ENCODE measurements at places on chromosomes 11 and 22.

DNA sequence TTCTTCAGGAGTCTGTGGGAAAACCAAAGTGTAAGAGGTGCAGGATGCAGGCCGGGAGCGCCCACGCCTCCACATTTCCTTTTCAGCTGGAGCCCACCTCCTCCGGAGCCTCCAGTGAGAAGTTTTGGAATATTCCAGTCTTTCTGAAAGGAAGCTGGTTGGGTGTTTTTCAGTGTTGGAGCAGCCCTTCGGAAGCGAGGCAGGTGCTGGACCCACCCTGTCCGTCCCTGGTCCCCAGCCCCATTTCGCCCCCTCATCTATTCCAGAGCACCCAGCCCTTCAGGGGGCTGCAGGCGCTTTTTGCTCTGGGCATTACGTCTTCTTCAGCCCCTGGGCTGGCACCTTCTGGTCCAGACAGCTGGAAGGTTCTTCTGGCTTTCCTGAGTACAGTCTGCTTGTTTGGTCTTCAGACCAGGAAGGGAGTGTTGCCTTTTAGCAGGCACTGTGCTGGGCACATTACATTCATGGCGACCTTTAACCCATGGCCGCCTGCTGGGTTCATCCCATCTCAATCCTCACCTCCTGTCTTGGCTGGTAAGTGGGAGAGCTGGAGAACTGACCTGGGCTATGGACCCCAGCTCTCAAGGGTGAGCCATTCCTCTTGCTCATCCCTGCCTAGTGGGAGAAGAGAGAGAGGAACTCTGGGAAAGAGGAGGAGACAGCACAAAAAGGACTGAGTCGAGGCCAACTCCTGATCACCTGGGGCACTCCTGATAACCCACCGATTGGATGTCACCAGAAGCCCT is 710 bp upstream of the THY1 start:
- H3K4me1 ChIP-seq = peaks cover 9% of the 10 kb centered on the region
- peak overlapping the region; percentile 35 for H3K4me3 ChIP-seq
- H3K27ac ChIP-seq = no peak overlapping the region
- no peaks in the 10 kb centered on the region for H3K36me3 ChIP-seq
- peaks cover 67% of the 10 kb centered on the region for H3K27me3 ChIP-seq

GRCh38 chr11:134524201-134524600 is 112.2 kb upstream of the B3GAT1 start:
- peaks cover 3% of the 10 kb centered on the region for H3K36me3 ChIP-seq
- no peak overlapping the region for H3K27ac ChIP-seq
- no peak overlapping the region for H3K4me3 ChIP-seq

DNA sequence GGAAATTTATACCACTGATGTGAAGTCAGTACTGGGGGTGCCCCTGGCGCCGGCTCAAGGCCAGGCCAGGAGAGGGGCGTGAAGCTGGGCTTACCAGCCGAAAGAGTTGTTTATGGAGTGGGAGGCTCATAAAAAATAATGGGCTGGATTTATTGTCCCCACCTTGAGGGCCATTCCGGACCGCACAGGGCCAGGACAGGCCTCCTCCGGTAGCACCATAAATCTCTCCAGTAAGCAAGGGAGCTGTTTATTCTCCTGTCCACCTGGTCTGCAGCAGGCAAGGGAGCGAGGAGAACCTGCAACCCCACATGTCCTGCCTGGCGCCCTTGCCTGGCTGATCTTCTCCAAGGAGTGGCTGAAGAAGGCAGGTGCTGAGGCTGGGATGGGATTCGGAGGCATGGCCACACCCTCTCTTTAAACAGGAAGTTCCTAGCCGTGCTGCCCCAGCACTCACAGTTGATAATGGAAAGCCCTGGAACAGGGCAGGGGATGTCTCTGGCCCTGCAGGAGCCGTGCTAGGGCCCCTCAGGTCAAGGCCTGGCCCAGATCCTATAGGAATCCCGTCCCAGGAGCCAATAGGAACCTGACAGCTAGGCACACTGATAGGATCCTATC is 65.1 kb downstream of the SCUBE1 start:
- H3K27ac ChIP-seq = no peak overlapping the region
- DNase-seq = no peak
- H3K27me3 ChIP-seq = peaks cover 49% of the 10 kb centered on the region
- peaks cover 2% of the 10 kb centered on the region for H3K4me1 ChIP-seq
- no peaks in the 10 kb centered on the region for H3K36me3 ChIP-seq
- H3K4me3 ChIP-seq = no peak overlapping the region

DNA sequence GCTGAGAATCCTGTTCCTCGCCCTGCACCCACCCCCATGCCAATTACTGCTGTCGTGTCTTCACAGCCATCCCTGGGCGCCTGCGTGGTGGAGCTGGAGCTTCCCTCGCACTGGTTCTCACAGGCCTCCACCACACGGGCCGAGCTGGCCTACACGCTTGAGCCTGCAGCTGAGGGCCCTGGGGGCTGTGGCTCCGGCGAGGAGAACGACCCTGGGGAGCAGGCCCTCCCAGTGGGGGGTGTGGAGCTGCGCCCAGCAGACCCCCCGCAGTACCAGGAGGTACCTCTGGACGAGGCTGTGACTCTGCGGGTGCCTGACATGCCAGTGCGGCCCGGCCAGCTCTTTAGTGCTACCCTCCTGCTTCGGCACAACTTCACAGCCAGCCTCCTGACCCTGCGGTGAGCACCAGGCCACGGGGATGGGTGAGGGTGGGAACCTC is 4.3 kb downstream of the TMEM132A start:
- H3K4me3 ChIP-seq = no peak overlapping the region
- peaks cover 10% of the 10 kb centered on the region for H3K36me3 ChIP-seq
- no peaks in the 10 kb centered on the region for H3K27me3 ChIP-seq
- DNase-seq = no peak

GRCh38 chr11:44268614-44269080 is 41.3 kb downstream of the ALX4 start:
- peaks cover 5% of the 10 kb centered on the region for H3K27me3 ChIP-seq
- DNase-seq = no peak
- peaks cover 6% of the 10 kb centered on the region for H3K4me1 ChIP-seq
- H3K4me3 ChIP-seq = no peak overlapping the region
- H3K36me3 ChIP-seq = no peaks in the 10 kb centered on the region
- no peak overlapping the region for H3K27ac ChIP-seq

DNA sequence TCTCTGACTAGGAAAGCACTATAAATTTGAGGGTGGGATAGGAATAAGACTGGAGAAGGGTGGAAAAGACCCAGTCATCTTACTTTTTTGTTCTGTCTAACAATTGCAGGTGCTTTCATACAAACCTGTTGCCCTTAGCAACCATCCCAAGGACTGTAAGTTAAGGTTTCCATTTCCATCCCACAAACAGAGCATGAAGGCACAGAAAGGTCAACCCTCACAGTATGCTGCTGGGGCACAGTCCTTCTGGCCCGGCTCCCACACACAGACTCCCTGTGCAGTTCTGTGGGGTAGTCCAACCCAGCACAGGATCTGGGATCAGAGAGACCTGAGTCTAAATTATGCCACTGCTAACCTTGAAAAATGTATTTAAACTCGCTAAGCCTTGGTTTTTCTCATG is 38.4 kb upstream of the ETS1 start:
- H3K4me3 ChIP-seq = no peak overlapping the region
- peaks cover 77% of the 10 kb centered on the region for H3K27me3 ChIP-seq
- no peaks in the 10 kb centered on the region for H3K36me3 ChIP-seq
- no peak overlapping the region for H3K27ac ChIP-seq
- no peak for DNase-seq
- H3K4me1 ChIP-seq = no peaks in the 10 kb centered on the region

- no peaks in the 10 kb centered on the region for H3K36me3 ChIP-seq
- no peak for DNase-seq
- no peak overlapping the region for H3K4me3 ChIP-seq
- H3K4me1 ChIP-seq = no peaks in the 10 kb centered on the region
These were observed 42.9 kb upstream of the DAGLA start for GRCh38 chr11:61637277-61637676.

GRCh38 chr11:13927481-13927880 is 35.0 kb upstream of the SPON1 start:
- H3K4me1 ChIP-seq = peaks cover 7% of the 10 kb centered on the region
- H3K36me3 ChIP-seq = no peaks in the 10 kb centered on the region
- no peak for DNase-seq
- H3K27me3 ChIP-seq = peaks cover 4% of the 10 kb centered on the region
- no peak overlapping the region for H3K4me3 ChIP-seq

- no peak overlapping the region for H3K4me3 ChIP-seq
- DNase-seq = no peak
- H3K27me3 ChIP-seq = peaks cover 62% of the 10 kb centered on the region
- no peak overlapping the region for H3K27ac ChIP-seq
- no peaks in the 10 kb centered on the region for H3K4me1 ChIP-seq
These were observed 34.3 kb downstream of the SCUBE1 start for GRCh38 chr22:43308836-43309235.

GRCh38 chr11:78248191-78248590 is 59.5 kb downstream of the USP35 start:
- peaks cover 23% of the 10 kb centered on the region for H3K36me3 ChIP-seq
- H3K4me1 ChIP-seq = peaks cover 8% of the 10 kb centered on the region

GRCh38 chr11:21983431-21983830 is 209.5 kb upstream of the ANO5 start:
- no peak for DNase-seq
- no peak overlapping the region for H3K4me3 ChIP-seq

All from progenitor cell of endocrine pancreas (in vitro differentiated cells).